ENCODE measurements at places on chromosomes 1 and 21.

DNA sequence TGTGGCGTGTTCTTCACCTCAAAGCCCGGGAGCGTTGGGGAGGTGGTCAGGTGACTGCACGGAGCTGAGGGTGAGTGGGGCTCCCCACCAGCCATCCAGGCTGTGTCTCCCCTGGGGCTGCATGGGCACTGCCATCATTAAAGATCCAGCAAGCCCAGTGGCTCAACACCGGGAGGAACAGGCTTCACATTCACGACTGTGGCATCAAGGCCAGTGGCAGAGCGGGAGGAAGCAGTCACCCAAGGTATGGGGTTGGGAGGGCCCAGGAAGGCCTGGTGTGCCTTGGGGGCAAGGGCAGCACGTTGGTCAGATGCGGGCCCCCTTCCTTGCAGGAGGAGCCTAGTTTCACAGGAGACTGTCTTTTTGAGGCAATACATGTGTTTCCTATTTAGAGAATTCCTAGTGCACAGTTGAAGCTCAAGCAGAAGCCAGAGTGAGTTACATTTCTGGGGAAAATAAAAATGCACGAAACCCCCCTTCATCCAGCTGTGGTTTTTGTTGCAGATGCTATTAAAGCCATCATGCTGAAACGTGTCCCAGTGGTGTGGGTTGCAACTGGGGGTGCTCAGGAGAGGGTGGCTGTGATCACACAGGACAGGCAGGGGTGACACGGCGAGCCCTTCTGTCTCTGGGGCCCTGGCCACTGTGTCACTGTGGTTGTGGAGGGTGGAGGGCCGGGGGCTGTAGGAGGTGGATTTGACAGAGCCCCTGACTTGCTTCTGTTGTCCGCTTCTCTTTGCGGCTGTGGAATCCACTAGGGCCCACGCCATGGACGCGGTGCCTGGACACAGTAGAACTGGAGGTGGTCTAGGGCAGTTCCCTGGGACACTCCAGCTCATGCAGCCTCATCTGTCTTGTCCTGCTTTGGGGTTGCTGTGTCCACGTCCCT, 34.1 kb downstream of the SNAP47 start:
- DNase-seq, result no peak

DNA sequence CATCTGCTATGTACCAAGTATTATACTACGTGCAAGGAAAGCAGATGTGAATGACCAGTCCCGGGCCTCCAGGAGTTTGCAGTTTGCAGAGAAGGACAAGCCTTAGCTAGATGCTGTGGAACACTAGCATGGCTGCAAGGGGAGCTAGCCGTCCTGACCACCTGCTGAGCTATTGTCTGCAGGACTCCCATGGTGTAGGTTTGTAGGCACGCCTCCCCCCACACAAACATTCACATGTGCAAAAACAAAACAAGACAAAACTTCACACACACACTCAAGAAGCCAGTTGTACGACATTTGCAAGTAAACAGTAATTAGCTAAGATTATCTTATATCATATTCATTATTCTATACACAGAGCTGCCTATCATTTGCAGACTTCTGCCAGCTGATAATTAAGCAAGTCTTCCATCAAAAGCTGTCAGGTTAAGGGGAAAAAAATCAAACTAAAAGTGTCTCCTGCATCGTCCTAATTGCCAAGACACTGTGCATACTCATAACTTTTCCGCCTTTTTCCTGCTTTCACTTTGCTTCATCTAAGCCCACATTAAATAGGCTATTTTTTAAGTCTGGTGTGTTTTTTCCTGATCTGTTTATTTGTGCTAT, 10.7 kb upstream of the HNRNPU start:
- no peak for DNase-seq

DNA sequence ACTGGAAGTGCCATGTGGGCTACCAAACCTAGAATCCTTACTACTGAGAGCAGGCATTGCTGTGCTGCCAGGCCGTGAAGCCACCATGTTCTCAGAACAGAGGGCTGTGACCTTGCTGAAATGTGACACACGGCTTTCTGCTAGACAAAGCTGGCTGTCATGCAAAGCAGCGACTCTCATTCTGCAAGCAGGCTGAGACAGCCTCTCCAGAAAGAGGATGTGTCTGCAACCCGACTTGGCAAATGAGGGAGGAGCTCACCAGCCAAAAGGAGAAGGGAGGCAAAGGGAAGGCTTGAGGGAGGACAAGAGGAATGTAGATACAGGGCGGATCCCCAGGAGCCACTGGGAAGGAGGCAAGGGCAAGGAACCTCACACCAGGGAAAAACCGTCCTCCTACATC, 85.7 kb upstream of the KRTAP19-8 start:
- no peak for DNase-seq

GRCh38 chr1:184302346-184302745, 84.5 kb upstream of the C1orf21 start:
- DNase-seq, result no peak

- no peak for DNase-seq
Measured at GRCh38 chr21:29235714-29236197, 63.0 kb upstream of the BACH1 start.

DNA sequence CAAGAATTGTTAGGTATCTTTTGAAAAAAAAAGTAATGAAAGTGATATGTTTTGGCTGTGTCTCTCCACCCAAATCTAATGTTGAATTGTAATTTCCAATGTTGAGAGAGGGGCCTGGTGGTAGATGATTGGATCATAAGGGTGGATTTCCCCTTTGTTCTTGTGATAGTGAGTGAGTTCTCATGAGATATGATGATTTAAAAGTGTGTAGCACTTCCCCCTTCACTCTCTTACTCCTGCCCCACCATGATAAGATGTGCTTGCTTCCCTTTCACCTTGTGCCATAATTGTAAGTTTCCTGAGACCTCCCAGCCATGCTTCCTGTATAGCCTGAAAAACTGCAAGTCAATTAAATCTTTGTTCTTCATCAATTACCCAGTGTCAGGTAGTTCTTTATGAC, 70.7 kb downstream of the XCL2 start:
- DNase-seq, result no peak

- no peak for DNase-seq
Measured at GRCh38 chr1:243396876-243397275, 141.0 kb downstream of the SDCCAG8 start.

DNA sequence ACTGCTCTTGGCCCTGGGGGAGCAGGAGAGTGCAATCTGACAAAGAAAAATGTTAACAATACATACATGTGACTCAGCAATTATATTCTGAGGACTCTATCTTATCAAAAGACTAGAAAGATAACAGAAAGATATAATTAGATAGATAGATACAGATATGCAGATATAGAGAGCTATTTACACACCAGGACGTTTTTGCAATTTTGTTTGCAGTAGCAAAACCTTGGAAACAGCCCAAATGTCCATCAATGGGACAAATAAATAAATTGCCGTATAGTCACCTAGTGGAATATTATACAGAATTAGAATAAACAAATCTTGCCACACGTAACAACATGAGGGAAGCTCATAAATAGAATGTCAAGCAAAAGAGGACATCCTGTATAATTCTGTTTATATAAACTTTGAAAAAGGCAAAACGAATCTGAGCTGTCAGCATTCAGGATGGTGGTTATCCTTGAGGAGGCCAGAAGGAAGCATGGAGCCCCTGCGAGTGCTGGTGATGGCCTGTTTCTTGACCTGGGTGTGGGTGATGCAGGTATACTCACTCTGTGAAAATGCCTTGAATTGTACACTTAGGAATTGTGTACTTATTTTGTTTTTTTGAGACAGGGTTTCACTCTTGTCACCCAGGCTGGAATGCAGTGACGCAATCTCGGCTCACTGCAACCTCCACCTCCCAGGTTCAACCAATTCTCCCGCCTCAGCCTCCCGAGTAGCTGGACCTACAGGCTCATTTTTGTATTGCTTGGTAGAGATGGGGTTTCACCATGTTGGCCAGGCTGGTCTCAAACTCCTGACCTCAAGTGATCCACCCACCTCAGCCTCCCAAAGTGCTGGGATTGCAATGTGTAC, 12.8 kb upstream of the TRIM63 start:
- no peak for DNase-seq

GRCh38 chr21:15706696-15707095, 23.1 kb upstream of the USP25 start:
- no peak for DNase-seq

GRCh38 chr1:174364996-174365736, 82.6 kb upstream of the GPR52 start:
- DNase-seq, result no peak

- no peak for DNase-seq
Measured at GRCh38 chr1:229844675-229845074, 218.6 kb downstream of the URB2 start.

DNA sequence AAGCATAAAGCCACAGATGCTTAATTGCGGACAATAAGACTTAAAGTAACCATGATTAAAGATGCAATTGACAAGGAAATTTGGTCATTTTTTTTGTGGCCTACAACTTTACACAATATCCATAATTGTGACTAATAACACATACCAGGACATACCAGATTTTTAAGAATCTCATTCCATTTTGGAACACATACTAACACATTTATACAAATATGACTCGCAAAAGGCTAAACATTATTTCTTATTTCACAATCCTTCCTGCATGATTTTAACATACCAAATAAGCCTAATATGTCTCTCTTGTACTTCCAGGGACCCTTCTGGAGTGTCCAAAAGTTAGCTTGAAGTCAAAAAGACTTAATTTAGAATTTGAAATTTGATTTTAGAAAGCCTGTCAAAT, 48.8 kb downstream of the DR1 start:
- no peak for DNase-seq

DNA sequence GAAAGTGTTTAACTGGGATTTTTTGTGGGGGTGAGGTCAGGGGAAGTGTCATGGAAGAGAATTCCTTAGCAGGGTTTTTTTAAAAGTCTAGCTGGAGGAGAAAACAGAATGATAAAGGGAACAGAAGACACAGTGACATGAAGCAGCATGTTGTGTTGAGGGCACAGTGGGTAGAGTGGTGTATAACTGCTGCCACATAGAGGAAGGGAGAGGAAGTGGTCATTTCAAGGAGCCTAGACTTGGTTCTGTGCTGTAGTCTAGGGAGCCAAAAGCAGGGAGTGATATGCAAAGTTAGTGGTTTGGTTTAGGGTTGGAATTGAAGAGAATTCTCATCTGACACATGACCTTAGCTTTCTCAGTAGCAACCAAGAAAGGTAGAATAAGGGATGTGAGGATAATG, 10.2 kb downstream of the EEIG2 start:
- DNase-seq, result no peak

DNA sequence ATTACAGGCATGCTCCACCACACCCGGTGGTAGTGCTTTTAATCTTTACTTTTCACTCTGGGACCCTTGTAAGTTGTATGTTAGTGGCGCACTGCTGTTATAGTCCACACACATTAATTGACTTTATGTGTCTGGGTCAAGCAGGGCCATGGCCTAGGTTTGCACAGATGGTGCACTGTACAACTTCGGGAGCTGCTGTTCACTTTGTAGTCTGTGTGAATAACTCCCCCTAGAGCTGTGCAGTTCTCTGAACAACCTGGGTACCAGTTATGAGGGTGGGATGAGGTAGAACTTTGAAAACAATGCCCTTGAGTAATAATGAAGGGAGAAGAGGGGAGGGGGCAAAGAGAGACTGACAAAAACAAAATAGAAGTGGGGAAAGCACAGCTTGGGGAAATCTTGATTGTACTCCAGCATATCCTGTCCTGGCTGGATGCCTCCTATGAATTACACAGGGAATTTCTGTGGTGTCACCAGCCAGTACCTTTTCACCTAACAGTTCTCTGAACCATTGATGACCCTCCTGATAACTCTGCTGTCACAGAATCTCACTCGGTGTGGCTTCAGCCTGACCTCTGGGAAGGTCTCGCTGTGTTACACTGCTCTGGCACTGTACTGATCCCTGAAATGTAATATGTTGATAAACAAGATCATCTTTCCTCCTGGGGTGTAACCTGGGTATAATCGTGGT, 2.2 kb downstream of the PTGFRN start:
- no peak for DNase-seq

DNA sequence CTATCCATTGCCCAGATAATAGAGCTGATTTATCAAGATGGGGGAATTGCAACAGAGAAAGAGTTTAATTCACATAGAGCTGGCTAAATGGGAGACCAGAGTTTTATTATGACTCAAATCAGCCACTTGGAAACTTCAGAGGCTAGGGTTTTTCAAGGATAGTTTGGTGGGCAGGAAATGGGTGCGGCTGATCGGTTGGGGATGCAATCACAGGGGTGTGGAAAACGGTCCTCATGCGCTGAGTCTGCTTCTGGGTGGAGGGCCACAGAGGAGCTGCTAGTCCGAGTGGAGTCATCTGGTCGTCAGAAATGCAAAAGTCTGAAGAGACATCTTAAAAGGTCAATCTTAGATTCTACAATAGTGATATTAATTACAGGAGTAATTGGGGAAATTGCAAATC, 32.0 kb upstream of the FAM89A start:
- no peak for DNase-seq

- no peak for DNase-seq
Measured at GRCh38 chr1:54335755-54336108, 70.5 kb downstream of the SSBP3 start.

DNA sequence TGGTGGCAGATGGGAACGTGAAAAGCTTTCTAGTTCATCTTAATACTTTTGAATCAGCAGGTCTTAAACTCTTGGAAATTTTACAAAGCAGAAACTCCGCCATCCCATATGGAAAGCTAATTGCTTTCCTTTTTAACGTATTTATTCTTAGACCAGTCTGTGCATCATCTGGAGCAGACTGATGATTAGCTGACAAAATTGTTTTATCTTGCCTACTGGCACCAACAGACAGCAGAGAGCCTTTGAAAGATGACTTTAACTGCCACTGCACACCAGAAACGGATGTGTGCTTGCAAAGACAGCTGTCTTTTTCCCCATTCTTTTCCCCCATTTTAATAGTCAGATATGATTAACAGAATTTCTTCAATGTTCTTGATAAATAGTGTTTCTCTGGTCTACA, 97.0 kb downstream of the PLD5 start:
- no peak for DNase-seq

DNA sequence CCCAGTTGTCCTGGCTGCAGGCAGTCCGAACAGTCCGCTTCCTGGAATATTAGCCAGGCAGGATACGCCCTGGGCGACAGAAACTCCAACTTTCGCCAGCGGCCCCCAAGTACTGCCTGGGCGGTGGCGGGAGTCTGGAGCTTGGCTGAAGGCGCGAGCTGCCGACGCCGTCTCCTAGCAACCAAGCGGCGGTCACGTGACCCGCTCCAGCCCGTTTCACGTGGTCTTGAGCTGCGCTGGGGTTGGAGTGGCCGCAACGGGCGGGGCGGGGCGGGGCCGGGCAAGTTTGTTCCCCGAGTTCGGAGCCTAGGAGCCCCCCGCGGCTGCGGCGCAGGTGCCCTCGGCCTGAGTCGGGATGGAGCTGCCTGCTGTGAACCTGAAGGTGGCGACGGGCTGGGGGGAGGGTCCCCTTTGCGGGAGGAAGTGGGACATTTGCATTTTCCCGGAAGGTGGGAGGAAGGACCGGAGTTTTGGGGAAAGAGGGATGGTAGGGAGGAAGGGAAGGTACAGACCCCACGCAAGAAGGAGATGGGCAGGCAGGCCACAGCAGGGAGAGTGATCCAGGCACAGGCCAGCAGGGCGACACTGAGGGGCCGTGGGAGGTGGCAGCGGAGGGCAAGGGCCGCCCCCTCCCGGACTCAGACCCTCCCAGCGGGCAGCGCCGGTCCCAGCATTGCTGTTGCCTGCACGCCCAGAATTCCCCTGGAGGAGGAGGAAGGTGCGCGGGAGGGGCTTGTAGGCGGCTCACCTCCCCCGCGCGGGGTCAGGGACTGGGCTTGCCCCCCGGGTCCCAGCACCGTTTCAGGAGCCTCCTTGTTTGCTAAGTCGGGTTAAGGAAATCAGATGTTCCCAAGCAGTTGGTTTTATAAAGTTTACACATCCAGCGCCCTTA, at the start of gene AGTRAP:
Gene AGTRAP (plus strand): TSS at position 283 of the 892 bp plus-strand sequence. CDS start 73 bp downstream, at position 356.
- DNase-seq, result peak; percentile 96

GRCh38 chr1:187928288-187928687, 1099.5 kb downstream of the PLA2G4A start:
- peak; percentile 9 for DNase-seq
